HuH-7.5 (cell line): ENCODE measurements at places on chromosomes 5 and 9.

- no peak for DNase-seq
Measured at GRCh38 chr5:10747678-10748622, 13.1 kb downstream of the DAP start.

GRCh38 chr5:2991884-2992283 lies 240.4 kb upstream of the IRX2 start:
- no peak for DNase-seq

GRCh38 chr5:7664208-7664607 lies 186.7 kb downstream of the CFAP90 start:
- no peak for DNase-seq

GRCh38 chr5:179223961-179224360 lies 121.3 kb downstream of the ADAMTS2 start:
- no peak for DNase-seq

- no peak for DNase-seq
Measured at GRCh38 chr9:28032268-28032590, 458.9 kb upstream of the C9orf72 start.

DNA sequence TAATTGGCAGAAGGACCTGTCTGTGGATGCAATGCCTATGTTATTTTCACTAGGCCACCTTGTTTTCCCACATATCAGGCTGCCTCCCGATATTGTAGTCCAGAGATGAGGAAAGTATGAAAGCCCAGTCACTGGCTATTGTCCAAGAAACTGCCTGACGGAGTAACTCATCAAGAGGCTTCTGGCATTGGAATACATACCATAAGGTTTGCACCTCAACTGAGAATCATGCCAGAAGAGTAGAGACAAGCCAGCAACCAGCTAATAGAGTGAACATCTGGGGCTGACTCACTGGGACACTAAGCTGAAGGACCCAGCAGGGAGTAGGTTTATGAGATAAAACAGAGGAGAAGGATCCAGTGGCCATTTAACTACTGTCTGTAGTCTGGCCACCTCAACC lies 137.2 kb upstream of the FST start:
- no peak for DNase-seq

- peak; percentile 97 for DNase-seq
Measured at GRCh38 chr9:37747271-37747753, 6.3 kb upstream of the TRMT10B start.

GRCh38 chr9:132969783-132970182 lies 8.7 kb upstream of the GFI1B start:
- no peak for DNase-seq

- peak; percentile 31 for DNase-seq
Measured at GRCh38 chr5:98769959-98770208, 3.6 kb upstream of the RGMB start.

GRCh38 chr5:147831465-147831864 lies at the start of gene SPINK1:
TSS of gene SPINK1 (minus strand) at chr5:147831671. CDS start at chr5:147831577, 94 bp downstream.
- peak; percentile 31 for DNase-seq

DNA sequence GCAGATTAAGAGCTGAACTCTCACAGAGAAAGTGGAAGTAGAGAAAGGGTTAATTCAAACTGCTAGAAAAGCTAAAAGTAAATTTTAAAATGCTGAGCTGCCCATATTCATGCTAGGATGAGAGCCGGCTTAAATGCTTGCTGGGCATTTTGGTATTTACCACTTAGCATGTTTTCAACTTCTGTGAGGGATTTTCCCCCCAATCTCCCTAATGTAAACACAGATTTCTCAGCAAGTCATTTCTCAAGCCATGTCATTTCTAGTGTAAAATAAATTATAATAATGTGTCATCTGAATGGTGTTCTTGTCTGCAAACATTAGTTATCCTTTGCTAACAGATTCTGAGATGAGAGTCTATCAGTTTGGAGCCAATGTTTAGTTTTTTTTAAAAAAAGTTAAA lies 22.3 kb downstream of the RPS23 start:
- no peak for DNase-seq

GRCh38 chr5:137027758-137028157 lies 471.4 kb downstream of the SPOCK1 start:
- no peak for DNase-seq

- DNase-seq: no peak
Measured at GRCh38 chr5:127886-128285, 35.9 kb downstream of the PLEKHG4B start.

DNA sequence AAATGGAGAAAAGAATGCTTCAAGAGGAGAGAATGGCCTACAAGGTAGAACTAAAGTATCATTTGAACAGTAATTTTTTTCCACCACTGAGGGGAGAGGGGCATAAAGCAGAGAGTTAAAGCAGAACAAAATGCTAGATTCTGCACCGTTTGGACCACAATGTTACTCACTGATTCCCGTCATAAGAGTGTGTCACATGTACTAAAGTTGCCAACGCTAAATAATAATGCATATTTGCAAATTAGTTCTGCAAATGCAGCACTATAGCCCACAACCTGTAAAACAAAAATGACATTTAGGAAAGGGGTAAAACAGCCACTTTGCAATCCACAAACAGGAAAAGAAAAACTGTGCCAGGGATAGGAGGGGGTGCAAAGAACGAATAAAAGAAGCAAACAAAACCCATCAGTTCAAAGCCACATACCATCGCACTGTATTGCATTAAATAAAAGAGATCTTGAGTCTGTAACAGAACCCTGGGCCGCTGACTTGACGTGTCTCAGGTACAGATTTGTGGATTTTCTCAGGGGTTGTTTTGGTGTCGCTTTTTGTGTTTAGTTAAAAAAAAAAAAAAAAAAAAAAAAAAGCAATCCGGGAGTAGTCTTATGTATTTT lies 7.7 kb upstream of the NFIB start:
- no peak for DNase-seq

- DNase-seq: no peak
Measured at GRCh38 chr9:132745756-132746709, 75.8 kb downstream of the GTF3C4 start.

GRCh38 chr5:109566361-109566760 lies 123.4 kb upstream of the MAN2A1 start:
- no peak for DNase-seq

DNA sequence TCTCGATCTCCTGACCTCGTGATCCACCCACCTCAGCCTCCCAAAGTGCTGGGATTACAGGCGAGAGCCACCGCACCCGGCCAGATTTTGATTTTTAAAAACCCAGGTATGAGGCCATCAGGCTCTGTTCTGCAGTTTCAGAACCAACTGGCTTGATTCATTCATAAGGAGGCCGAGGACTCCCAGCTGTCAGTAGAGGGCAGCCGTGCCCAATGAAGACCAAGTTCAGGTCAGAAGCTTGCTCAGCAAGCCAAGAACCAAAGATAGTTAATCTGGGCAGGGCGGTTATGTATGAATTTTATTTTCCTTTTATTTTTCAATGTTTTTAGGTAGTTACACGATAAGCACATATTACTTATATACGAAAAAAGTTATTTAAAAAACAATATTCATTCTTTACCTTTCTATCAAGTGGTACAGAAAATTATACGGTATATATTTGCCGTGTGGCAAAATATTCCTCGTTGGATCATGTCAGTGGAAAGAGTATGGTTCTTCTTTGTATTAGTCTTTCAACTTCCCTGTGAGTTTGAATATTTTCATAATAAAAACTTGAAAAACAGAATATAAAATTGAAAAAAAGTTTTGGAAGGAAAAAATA lies 18.0 kb downstream of the MGAT1 start:
- no peak for DNase-seq

GRCh38 chr9:106644661-106645060 lies 218.3 kb upstream of the ZNF462 start:
- DNase-seq: no peak

- DNase-seq: no peak
Measured at GRCh38 chr5:107512029-107512428, 158.7 kb downstream of the EFNA5 start.

- no peak for DNase-seq
Measured at GRCh38 chr5:111280282-111280951, 56.2 kb downstream of the CAMK4 start.

DNA sequence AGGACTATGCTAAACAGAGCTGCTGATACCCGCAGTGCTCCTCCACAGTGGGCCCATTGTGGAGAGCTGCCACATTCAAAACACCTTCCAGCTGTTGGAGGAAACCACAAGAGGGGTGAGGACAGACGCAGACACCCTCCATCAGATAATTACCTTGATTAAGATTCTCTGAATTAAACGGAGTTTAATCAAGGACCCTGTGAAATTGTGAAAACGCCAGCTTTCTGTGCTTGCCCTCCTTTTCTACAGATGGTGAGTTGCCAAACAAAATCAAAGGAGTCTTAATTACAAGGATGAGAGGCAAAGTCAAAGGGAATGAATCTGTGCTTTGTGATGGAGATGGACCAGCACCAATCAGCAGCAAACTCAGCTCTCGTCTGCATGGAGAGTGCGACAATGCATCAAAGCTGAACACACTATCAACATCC lies 596.1 kb downstream of the ELAVL2 start:
- no peak for DNase-seq

GRCh38 chr9:121686930-121687541 lies 35.6 kb downstream of the DAB2IP start:
- DNase-seq: peak; percentile 92

- no peak for DNase-seq
Measured at GRCh38 chr5:34822956-34823715, 15.8 kb upstream of the TTC23L start.

DNA sequence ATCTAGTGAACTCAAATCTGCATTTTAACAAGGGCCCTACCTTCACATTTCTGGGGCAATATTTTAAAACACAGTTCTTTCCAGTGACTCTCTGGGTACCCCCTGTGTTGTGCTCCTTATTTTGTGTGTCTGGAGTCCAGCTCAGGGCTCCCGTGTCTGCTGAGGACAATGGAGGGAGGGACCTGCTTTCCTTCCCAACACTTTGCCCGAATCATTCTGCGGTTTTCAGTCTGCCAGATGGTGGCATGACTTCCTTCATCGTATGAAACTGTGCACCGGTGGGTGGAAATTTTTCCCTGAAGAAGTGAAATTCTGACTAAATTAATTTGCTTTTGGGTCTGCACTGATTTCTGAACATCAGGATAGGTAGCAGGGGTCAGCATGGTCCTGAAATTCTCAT lies 153.6 kb upstream of the CD180 start:
- DNase-seq: no peak

DNA sequence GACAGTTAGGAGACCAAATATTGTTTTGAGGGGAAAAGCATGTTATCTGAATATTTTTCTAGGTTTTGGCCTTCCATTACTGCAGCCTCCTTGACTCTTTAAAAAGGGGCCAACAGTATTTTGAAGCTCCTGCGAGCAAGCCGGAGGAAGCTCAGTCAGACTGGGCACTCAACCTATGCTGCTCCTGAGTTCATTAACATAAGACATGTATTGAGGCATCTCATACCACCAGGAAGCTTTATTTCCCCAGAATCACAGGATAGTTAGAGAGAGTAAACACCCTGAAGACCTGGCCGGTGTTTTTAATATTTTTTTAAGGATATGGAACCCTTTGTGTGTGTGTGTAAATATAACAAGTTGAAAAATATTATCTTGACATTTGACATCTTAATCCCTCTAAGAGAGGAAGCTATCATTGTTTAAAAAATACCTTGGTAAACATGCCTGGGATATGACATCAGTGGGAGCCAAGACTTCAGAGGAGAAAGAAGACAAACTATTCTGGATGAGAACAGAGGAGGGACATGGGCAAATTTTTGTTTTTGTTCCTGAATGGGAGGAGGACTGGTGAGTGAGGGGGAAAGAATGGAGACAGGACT lies 139.3 kb upstream of the SLIT3 start:
- no peak for DNase-seq

DNA sequence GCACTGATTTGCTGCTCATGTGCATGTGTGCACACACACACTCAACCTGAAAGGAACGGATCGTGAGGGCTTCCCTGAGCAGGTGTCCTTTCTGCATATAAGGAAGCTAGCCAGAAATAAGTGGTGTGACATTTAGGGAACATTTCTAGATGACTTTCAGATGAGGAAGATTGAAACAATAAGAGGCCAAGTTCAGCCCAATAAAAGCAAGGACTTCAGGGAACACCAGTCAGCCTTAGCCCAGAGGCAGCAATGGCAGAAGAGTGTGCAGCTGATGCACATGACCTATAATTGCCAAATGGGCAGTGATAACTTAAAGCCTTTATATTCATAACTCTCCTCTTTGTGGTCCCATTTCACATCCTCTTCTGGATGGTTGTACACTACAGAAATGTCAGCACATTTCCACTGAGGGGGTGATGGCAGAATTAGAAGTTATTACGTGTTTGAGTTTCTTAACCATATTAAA lies 255.5 kb downstream of the TRIM32 start:
- DNase-seq: no peak

- no peak for DNase-seq
Measured at GRCh38 chr5:82151204-82151603, 127.0 kb downstream of the RPS23 start.

GRCh38 chr5:57937025-57937424 lies 454.4 kb upstream of the ACTBL2 start:
- DNase-seq: no peak

DNA sequence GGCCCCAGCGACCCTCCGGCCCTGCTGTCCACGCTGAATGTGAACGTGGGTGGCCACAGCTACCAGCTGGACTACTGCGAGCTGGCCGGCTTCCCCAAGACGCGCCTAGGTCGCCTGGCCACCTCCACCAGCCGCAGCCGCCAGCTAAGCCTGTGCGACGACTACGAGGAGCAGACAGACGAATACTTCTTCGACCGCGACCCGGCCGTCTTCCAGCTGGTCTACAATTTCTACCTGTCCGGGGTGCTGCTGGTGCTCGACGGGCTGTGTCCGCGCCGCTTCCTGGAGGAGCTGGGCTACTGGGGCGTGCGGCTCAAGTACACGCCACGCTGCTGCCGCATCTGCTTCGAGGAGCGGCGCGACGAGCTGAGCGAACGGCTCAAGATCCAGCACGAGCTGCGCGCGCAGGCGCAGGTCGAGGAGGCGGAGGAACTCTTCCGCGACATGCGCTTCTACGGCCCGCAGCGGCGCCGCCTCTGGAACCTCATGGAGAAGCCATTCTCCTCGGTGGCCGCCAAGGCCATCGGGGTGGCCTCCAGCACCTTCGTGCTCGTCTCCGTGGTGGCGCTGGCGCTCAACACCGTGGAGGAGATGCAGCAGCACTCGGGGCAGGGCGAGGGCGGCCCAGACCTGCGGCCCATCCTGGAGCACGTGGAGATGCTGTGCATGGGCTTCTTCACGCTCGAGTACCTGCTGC lies 839 bp downstream of the KCNV2 start:
- DNase-seq: no peak

DNA sequence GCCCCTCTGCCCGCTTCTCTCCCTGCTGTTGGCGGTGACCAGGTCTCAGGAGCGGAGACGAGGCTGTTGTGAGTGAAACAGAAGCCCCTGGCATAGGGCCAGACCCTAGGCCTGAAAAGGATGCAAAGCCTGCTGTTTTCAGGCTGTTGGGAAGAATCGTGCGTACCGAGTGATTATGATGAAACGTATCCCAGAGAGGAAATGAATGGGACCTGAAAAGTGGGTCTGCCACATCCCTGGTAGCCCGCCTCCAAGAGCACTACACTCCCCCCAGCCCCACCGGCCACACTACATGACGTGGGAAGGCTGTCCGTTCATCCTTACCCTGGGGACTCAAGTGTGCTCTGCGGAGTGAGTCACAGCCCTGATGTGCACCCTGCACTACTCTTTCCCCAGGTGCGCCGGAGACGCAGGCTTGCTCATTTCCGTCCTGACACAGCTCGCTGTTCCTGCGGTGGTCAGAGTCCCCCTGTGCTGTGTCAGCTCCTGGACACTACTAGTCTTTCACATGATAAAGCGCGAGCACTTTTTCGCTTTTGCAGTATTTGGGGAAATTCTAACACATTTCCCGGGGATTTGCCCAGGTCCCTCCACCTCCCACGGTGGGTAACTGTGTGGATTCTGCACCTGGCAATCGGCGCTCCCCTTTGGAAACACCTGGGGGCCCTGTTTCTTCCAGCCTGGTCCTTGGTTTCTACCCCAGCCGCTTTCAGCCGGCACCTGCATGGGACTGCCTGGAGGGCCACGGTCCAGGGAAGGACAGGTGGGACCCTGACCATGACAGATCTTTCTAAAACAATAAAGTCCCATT lies 91.5 kb downstream of the ANKRD33B start:
- DNase-seq: no peak
